ENCODE measurements at places on chromosomes 6 and 20.

- DNase-seq = no peak
Measured at GRCh38 chr6:111105578-111105977, 18.3 kb downstream of the SLC16A10 start.

DNA sequence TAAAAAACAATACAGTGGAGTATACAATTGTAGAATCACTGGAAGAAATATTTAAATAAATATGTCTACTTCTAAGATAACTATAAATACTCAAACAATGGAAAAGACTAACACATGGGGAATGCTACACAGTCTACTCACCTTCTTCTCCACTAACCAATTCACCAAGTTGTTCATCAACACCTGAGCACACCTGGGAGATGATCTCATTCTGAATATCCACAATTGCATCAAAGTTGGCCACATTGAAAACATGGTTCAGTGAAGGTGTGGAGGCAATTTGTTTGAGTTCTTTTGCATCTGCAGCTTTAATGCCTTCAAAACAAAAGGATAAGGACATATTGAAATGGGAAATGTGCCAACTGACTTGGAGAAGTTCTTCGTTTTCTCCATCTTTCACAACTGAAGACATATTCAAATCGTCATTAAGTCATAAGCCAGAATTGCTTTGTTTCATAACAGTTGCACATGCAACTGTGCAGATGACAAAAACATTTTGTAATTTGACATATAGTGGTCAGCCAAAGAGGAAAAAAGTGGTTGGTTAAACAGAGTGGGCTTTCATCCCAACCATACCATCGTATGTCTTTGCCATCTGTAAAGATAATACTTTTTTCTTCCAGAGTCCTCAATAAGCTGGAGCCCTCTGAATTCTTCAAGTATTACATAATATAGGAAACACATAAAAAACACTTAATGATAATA, 17.5 kb downstream of the COL12A1 start:
- no peak for DNase-seq

GRCh38 chr20:34069341-34070078, 42.5 kb downstream of the EIF2S2 start:
- peak; percentile 23 for DNase-seq

- DNase-seq = no peak
Measured at GRCh38 chr6:14130435-14131075, 13.0 kb downstream of the CD83 start.

- no peak for DNase-seq
Measured at GRCh38 chr20:62389601-62390087, 2.7 kb downstream of the RPS21 start.

- no peak for DNase-seq
Measured at GRCh38 chr6:27556406-27556805, 83.5 kb upstream of the ZNF184 start.

GRCh38 chr20:45917790-45918141, 5.8 kb upstream of the PLTP start:
- DNase-seq = no peak

DNA sequence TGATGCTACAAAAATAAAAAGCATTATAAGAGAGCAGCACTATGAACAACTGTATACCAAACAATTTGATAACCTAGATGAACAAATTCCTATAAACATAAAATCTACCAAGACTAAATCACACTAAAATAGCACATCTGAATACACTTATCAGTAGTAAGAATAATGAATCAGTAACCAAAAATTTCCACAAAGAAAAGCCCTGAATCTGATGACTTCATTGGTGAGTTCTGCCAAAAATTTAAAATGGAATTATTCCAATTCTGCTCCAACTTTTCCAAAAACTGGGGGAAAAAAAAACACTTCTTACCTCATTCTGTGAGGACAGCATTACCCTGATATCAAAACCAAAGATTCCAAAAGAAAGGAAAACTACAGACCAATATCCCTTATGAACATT, 206.2 kb downstream of the WDR27 start:
- DNase-seq = no peak

- DNase-seq = no peak
Measured at GRCh38 chr20:10465135-10465534, 30.0 kb downstream of the SLX4IP start.
